ENCODE measurements at places on chromosomes 7 and 10. TPM values are rescaled to one million over a fixed set of nuclear protein-coding genes. Genes with fewer than 3 reads are reported as not detected.

Gene AKR1C4
- not detected for total RNA-seq

Gene CPA4
- not detected for total RNA-seq

Gene XRCC2
- 49.6 TPM for total RNA-seq

Gene CELF2
- total RNA-seq = 17.2 TPM

Gene MGAM2
- not detected for total RNA-seq

Gene CPEB3
- total RNA-seq = 3.2 TPM

Gene IFIT1B
- total RNA-seq = not detected

Gene CALY
- total RNA-seq = not detected

Gene HOXA3
- 2.7 TPM for total RNA-seq

Gene SLC37A3
- total RNA-seq = 9.8 TPM

Gene LRIT1
- not detected for total RNA-seq

Gene DENND2A
- not detected for total RNA-seq

Gene LIPF
- not detected for total RNA-seq

Gene OR2A42
- not detected for total RNA-seq

Gene FAM13C
- total RNA-seq = not detected

Gene IQUB
- total RNA-seq = 0.32 TPM

Gene MYO3A
- not detected for total RNA-seq

Gene VAX1
- not detected for total RNA-seq

Gene ACSL5
- 23.0 TPM for total RNA-seq

Gene HOXA4
- total RNA-seq = 2.0 TPM

All from OCI-LY7 (cell line).